ENCODE measurements at places on chromosomes 5 and 9.
A peak's percentile ranks its signal among the peaks of the same experiment; 100 is the strongest.

GRCh38 chr9:111974092-111974681 is 77.6 kb downstream of the UGCG start:
- no peak for DNase-seq
- no peaks in the 10 kb centered on the region for H3K4me1 ChIP-seq
- no peak overlapping the region for H3K4me3 ChIP-seq
- no peaks in the 10 kb centered on the region for H3K27me3 ChIP-seq
- no peak overlapping the region for H3K27ac ChIP-seq

DNA sequence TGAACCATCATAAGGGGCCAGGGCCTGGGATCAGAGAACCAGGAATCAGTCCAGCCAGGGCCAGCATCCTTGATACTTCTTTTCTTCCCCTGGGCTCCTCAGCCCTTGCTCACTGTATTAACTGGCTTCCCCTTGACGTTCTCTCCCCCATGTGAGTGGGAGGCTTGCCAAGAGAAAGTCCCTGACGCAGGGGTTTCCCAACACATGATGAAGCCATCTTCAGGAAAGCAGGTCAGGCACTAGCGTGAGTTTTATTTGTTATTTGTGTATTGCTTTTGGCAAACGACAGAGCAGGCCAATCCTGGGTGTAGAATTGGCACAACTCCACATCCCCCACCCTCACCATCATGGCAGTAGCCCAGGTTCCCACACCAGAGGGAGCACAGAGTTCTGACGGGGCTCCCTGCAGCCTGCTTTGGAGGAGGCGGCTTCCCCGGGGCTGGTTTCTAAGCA is 165.5 kb upstream of the NFIL3 start:
- H3K4me3 ChIP-seq = no peak overlapping the region
- H3K4me1 ChIP-seq = no peaks in the 10 kb centered on the region
- H3K27me3 ChIP-seq = no peaks in the 10 kb centered on the region
- H3K27ac ChIP-seq = no peak overlapping the region
- no peaks in the 10 kb centered on the region for H3K36me3 ChIP-seq

- DNase-seq = no peak
- no peaks in the 10 kb centered on the region for H3K27me3 ChIP-seq
- H3K4me1 ChIP-seq = no peaks in the 10 kb centered on the region
- H3K27ac ChIP-seq = no peak overlapping the region
Measured at GRCh38 chr9:123684393-123685149, 245.4 kb downstream of the DENND1A start.

- H3K27ac ChIP-seq = no peak overlapping the region
- no peaks in the 10 kb centered on the region for H3K4me1 ChIP-seq
- H3K27me3 ChIP-seq = no peaks in the 10 kb centered on the region
- no peaks in the 10 kb centered on the region for H3K36me3 ChIP-seq
- no peak overlapping the region for H3K4me3 ChIP-seq
- no peak for DNase-seq
Measured at GRCh38 chr5:13932561-13932960, 11.9 kb downstream of the DNAH5 start.

DNA sequence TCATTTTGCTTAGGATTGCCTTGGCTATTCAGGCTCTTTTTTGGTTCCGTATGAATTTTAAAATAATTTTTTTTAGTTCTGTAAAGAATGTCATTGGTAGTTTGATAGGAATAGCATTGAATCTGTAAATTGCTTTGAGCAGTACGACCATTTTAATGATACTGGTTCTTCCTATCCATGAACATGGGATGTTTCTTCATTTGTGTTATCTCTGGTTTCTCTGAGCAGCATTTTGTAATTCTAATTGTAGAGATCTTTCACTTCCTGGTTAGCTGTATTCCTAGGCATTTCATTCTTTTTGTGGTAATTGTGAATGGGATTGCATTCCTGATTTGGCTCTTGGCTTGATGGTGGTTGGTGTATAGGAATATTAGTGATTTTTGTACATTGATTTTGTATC is 6.3 kb upstream of the UBE2QL1 start:
- no peak overlapping the region for H3K4me3 ChIP-seq
- H3K27me3 ChIP-seq = no peaks in the 10 kb centered on the region
- H3K36me3 ChIP-seq = no peaks in the 10 kb centered on the region
- H3K27ac ChIP-seq = no peak overlapping the region
- DNase-seq = no peak

DNA sequence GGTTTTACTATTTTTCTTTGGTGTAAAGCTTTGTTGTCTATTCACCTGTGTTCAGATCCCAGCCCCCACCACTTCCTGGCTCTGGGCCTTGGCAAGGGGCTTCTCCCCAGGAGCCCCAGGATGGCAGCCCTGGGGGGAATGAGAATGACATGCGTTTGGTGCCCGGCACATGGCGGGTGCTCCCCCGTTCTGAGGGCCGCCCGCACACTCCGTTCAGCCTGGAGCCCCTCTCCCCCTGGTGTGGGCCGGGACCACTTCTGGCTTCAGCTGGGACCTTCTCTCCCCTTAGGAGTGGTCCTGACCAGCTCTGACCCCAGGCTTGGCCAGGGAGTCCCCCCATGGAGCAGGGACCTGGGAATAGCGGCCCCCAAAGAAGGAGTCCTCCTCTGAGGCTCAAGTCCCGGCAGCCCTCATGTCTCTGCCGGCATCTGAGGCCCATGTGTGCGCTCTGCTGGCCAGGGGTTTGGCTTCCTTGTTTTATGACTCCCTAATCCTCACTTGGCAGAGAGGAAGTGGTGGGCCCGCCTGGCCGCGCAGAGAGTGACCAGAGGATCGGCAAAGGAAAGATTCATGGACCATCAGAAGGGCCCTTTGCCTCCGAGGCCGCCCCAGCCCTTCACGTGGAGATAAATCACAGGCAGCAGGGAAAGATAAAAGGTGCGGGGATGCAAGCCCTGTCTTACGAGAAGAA is 57.0 kb upstream of the LMX1B start:
- no peak for DNase-seq
- H3K27ac ChIP-seq = no peak overlapping the region
- H3K36me3 ChIP-seq = no peaks in the 10 kb centered on the region
- no peak overlapping the region for H3K4me3 ChIP-seq
- no peaks in the 10 kb centered on the region for H3K27me3 ChIP-seq

DNA sequence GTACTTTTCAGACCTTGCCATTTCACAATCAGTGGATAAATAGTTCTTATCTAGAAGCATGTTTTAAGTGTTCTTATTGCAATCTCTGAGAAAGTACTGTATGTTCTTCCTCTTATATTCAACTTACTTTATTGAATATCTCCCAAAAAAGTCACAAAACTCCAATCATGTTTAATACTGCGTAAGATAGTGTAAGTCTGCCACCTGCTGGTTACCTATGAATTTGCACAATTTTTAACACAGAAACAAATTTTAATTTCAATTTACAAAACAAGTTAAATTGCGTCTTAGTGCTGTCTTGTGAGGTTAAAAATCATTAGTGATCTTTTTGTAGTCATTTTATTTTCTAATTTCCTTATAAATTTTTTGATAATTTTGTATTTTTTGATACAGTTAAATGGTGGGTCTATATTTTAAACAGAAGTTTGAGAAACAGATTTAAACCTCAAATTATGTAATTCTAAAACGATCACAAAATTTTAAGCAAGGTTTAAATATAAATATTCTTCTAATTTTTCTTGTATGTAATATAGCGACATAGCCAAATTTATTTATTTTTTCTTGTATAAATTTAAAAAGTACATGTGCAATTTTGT is 115.8 kb downstream of the EMB start:
- no peaks in the 10 kb centered on the region for H3K27me3 ChIP-seq
- peaks cover 3% of the 10 kb centered on the region for H3K36me3 ChIP-seq
- H3K4me1 ChIP-seq = no peaks in the 10 kb centered on the region
- no peak for DNase-seq

DNA sequence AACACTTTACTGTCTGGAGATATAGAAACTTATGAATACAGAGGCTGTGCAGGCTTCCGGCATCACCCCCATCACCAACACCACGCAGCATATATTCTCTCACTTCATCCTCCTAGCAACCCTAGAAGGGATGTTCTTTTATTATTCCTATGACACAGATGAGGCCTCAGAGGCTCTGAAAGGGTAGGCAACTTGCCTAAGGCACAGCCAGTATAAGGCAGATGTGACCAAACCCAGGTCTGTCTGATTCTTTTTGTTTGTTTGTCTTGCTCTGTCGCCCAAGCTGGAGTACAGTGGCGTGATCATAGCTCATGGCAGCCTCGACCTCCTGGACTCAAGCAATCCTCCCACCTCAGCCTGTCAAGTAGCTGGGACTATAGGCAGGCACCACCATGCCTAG is 22.8 kb upstream of the CORO2A start:
- no peaks in the 10 kb centered on the region for H3K4me1 ChIP-seq
- H3K27ac ChIP-seq = no peak overlapping the region
- H3K4me3 ChIP-seq = no peak overlapping the region

- no peaks in the 10 kb centered on the region for H3K36me3 ChIP-seq
- DNase-seq = no peak
- H3K4me3 ChIP-seq = peak overlapping the region; percentile 22
- H3K27me3 ChIP-seq = no peaks in the 10 kb centered on the region
Measured at GRCh38 chr5:109688630-109688969, 1.1 kb upstream of the MAN2A1 start.

DNA sequence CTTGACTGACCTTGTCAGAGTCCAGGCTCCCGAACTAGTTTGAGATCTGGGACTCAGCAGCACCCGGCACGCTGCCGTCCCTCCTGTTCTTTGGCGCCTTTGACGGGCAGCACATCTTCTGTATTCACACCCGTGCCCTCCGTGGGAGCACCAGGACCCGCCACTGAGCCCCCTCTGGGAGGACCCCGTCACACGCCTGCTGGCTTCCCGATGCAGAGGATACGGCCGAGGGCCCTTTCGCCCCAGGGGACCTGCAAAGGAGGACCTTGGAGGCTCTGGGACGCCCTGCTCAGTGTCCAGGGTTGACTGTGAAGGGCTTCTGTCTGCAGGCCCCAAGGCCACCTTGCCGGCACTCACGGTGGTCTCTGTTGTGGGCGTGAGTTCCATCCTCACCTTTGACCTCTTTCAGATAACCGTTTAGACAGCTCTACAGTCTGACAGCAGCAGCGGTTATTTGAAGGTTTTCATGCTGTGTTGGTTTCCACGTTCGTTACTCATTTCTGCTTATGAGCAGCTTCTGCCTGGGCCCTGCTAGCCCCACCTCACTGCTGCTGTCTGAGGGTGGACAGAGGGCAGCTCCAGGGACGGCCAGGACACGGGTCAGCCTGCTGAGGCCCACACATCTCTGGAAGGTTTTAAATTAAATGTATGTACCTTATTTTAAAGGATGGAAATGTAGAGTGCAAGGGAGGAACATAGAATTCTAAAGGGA is 12.6 kb upstream of the EXOC3 start:
- no peaks in the 10 kb centered on the region for H3K27me3 ChIP-seq
- no peak overlapping the region for H3K27ac ChIP-seq
- H3K4me3 ChIP-seq = no peak overlapping the region
- H3K4me1 ChIP-seq = no peaks in the 10 kb centered on the region
- H3K36me3 ChIP-seq = no peaks in the 10 kb centered on the region

DNA sequence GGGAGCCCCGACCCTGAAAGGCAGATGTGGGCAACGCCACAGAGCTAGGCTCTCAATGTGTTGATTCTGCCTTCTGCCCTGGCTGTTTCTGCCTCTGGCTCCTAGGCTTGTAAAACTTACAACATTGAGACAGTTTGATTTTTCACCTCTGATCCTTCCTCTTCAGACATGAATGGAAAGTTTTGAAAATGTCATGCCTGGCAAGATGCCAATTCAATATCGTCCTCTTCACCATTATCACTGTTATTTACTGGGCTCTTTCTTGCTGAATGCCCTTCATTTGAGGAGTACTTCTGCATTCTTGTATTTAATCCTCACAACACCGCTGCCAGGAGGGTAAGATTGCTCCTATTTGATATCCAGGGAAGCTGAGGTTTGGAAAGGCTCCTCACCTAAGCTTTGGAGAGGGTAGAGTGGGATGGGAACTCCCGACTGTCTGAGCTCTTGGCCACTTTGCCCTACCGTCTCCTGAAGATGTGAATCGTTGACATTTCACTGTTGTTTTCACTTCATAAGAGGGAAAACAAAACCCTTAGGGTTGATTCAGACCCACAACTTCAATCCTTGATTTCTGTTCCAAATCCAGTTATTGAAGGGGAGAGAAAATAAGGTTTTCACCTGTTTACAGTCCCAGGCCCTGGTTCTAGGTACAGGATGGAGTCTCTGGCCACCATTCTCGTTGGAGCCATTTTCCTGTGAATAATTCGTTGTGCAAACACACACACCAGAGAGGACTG is 12.7 kb upstream of the FGF1 start:
- no peaks in the 10 kb centered on the region for H3K4me1 ChIP-seq
- no peak overlapping the region for H3K27ac ChIP-seq
- H3K27me3 ChIP-seq = peaks cover 7% of the 10 kb centered on the region
- no peak for DNase-seq

DNA sequence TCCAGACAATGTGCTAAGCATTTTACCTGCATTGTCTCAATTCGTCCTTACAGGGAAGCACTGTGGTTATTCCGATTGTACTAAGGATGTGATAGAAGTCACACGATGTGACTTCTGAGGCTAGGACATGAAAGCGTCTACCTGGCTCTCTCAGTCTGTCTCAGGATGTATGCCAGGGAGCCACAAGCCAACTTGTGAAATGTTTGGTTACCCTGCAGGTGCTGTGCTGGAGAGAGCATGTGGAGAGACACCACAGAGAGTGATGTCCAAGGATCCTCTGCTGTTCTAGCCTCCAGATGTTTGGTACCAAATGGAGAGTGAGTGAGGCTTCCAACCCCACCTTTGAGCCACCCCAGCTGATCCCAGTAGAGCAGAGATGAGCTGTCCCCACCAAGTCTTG is 120.1 kb upstream of the IL12B start:
- no peaks in the 10 kb centered on the region for H3K36me3 ChIP-seq
- DNase-seq = no peak
- no peaks in the 10 kb centered on the region for H3K27me3 ChIP-seq
- H3K4me3 ChIP-seq = no peak overlapping the region
- no peak overlapping the region for H3K27ac ChIP-seq

- H3K27me3 ChIP-seq = no peaks in the 10 kb centered on the region
- no peak overlapping the region for H3K27ac ChIP-seq
- DNase-seq = peak; percentile 60
Measured at GRCh38 chr5:36079200-36079781, 12.6 kb upstream of the UGT3A2 start.

GRCh38 chr9:96725576-96725975 is 52.3 kb downstream of the ZNF510 start:
- no peak overlapping the region for H3K27ac ChIP-seq
- H3K36me3 ChIP-seq = no peaks in the 10 kb centered on the region
- no peak overlapping the region for H3K4me3 ChIP-seq
- no peak for DNase-seq
- no peaks in the 10 kb centered on the region for H3K4me1 ChIP-seq
- no peaks in the 10 kb centered on the region for H3K27me3 ChIP-seq
